ENCODE measurements at places on chromosomes 5 and 9.

DNA sequence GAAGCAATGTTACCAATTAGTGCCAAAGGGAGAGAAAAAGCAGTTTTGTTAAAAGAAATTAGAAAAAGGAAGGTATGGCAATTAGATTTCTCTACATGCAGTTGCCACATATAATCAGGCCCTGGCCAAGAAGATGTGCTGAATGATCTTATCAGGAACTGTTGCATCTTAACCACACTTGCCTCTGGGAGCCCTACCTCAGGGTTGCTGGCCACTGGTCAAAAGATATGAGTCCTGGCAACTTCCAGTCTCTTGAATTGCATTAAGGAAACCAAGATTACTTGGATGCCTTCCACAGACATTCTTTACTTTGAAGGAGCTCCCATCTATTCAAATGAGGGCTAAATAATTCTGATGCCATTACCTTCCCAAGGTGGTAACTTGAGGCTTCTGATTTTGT is 60.4 kb downstream of the TNC start:
- no peak for DNase-seq

DNA sequence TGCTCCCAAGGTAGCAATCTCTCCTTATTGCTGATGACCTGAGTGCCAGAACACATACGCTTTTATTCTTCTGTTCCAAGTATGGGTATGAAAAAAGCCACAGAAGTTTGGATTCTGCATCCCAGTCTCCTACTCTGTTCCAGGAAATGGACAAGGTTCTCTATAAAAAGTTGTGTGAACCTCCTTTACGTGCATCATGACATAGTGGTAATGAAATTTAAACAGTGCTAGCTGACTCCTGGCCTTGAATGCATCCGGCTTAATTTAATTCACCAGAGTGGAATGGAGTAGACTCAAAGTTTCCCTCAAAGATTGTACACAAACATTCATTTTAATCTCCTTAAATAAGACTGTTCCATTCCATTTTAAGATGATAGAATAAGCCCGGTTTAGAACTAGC is 68.9 kb downstream of the LURAP1L start:
- DNase-seq = no peak

- DNase-seq = no peak
Observed at GRCh38 chr5:17292434-17293015, 75.1 kb downstream of the BASP1 start.

DNA sequence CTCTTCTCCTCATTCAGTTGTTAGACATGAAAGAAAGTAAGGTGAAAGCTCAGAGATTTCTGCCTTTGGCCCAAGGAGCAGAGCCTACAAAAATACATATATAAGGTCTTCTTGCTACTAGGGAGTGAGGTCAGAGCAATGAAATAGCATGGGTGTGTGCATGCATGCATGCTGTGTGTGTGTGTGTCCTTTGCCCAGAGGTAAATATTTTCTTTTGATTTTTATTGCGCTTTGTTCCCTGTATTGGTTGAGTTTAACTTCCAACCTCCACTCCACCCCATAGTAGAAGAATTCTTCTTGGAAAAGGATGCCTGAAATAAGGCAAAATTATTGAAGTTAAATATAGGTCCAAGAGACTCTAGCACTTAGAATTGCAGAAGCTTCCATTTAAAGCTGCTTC is 248.0 kb upstream of the PTGER4 start:
- no peak for DNase-seq

- no peak for DNase-seq
Observed at GRCh38 chr5:119741691-119742090, 112.3 kb downstream of the FAM170A start.

DNA sequence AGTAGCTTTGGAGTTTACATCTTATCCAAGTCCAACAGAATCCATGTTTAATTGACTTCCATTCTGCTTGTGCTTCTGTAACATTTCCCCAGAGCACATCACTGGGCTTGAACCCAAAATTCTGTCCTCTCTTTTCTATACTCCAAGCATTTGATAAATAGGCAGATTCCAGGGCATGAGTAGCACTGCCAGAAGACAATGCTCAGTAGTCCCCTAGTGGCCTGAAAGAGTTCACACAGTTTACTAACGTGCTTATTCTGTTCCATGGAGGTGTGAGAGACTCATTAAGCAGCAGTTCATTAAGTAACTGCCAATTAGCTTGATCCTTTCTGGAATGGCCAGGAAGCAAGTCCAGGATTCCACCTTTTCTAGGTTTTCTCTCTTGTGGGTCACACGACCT is 9.4 kb upstream of the GABRA6 start:
- peak; percentile 6 for DNase-seq

GRCh38 chr9:127183814-127184582 is 61.6 kb upstream of the ANGPTL2 start:
- DNase-seq = no peak

- no peak for DNase-seq
Observed at GRCh38 chr9:73038613-73039012, 85.8 kb upstream of the ALDH1A1 start.

DNA sequence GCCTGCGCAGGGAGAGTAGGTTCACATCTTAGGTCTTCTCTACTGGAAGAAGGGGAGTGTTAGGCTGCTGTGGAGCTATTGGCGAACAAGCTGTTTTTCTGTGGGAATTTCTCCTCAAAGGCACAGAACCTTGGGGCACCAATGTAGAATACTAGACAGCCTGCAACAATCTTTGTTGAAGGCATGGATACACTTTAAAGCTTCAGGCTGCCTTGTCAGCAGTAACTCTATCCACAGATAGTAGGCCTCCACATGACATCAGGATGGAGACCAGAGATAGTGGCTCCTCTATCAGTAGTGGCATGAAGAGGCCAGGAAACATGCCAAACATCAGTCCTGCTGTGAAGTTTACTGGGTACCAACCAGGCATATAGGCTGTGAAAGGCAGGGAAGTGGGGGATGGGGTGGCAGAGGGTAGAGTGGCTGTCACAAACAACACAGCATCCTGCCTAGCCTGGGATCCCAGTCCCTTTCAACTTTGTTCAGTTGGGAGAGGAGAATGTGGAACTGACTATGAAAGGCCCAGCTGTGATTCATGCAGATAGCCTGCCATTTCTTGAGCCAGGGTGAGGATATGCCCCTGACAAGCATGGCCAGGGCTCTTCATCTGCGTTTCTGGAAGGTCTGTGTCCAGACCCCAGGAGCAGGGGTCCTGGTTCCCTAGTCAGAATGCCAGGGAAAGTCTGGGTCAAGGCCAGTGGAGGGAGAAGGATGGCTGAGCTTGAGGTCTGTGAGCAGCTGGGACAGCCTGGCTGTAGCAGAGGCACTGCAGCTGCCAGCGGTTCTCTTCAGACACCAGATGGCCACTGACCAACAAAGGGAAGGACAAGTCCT is 1.0 kb upstream of the HK3 start:
- DNase-seq = no peak

DNA sequence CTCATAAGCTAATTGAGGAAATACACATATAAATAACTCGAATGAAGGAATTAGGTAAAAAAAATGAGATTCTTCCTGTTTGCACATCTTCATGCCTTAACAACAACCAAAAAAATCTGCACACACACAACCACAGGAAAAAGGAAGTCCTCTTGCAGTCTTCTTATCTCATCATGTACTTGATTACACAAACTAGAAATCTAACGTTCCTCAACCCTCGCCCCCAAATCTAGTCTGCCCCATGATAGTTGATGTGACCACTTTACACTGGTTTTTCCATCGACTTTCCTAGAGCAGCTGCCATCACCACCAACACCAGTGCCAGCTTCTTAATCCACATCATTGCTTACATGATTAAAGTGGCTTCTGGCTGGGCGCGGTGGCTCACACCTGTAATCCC is 31.2 kb upstream of the RNU6ATAC start:
- DNase-seq = no peak

- DNase-seq = no peak
Observed at GRCh38 chr9:77744841-77745430, 96.8 kb upstream of the GNA14 start.

DNA sequence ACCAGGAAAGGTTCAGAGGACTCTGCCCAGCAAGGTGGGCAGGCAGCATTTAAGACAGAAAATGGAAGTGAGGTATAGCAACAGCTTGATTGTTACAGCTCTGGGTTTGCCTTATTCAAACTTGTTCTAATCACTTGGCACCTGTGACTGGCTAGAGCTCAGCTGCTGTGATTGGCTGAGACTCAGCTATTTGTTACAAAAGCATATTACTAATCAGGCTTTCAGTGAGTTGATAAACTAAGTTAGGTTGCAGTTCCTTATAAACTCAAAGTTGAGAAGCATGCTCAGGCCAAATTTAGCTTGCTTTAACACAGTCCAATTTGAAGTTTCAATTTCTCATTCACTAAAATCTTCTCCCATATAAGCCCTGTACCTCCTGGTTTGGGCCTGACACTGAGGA is 56.3 kb downstream of the GDA start:
- DNase-seq = no peak

DNA sequence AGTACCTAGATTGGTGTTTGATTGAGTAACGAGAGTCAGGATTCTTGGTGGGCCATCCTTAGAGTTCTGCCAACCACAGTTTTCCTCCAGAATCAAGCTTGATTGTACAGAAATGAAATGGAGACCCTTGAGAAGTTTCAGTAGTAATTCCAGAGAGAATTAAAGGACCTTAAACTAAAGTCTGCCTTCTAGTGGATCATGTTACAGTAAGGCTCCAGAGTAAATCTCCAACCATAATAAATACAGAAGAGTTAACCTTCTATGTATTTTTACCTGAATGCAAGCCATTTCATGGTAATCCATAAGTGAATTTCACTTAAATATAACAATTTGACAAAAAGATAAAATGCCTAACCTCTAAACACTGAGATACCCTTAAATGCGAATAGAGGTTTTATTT is 53.0 kb upstream of the CNTLN start:
- DNase-seq = no peak

DNA sequence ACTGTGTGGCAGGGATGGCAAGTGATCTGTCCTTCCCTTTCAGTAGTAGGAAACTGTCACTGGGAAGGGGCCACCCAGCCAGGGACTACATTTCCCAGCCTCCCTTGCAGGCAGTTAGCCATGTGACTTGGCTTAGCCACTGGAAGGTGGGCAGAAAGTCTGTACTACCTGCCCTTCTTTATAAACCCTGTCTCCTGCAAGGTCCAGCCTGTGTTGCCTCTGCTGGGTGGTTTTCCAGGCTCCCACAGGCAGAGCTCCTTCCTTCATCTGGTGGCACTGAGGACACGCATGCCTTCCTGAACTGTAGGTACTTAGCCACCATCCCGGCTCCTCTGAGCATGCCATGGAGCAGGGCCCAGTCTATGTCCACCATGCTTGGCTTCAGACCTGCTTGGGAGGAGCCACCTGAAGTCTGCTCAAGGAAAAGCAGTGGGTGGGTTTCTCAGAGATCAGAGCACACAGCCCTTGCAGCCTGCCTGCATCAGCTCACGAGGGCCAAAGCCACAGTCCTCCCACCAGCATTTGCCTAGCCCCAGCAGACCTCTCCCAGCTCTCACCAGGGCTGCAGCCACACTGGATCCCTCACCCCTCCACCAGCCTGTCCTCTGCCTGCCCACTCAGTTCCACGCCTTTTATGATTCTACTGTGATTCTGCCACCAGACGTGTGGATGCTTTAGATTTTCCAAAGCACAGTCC is 16.7 kb upstream of the SLC25A51 start:
- no peak for DNase-seq

- DNase-seq = no peak
Observed at GRCh38 chr9:3525096-3525835, 535 bp downstream of the RFX3 start.

- no peak for DNase-seq
Observed at GRCh38 chr9:111041902-111042301, 3.6 kb upstream of the LPAR1 start.

GRCh38 chr9:91259162-91259561 is 102.6 kb downstream of the AUH start:
- DNase-seq = no peak

DNA sequence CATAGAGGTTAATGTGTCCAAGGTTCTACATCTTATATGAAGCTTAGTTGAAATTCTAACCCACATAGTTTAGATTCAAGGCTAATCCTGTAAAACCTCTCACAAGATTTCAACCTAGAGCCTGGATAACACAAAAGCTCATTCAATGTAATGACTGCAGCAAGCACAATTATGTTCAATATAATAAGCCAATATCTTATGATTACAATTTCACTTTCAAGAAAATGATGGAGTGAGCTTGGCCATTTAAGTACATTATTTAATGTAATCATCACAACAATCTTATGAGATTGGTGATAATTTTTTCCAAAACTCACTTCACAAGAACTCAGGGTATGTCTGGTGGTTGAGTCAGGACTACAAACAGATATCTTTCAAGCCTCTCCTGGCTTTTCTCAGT is 1140.8 kb upstream of the WWC1 start:
- DNase-seq = no peak

DNA sequence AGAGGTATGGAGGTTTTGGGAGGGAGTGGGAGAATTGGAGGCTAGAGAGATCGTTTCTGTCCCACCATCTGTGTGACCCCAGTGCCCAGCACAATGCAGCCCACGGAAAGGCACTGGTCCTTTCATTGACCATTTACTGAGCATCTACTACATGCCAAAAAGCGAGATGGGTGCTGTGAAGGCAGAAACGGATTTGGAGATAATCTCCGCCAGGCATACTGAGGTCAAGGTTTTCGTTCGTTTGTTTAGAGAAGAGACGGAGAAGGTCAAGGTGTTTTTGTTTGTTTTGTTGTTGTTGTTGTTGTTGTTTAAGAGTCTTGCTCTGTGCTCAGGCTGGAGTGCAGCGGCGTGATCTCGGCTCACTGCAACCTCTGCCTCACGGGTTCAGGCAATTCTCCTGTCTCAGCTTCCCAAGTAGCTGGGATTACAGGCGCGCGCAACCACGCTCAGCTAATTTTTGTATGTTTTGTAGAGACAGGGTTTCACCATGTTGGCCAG is 593 bp upstream of the ZBTB43 start:
- DNase-seq = no peak

- DNase-seq = no peak
Observed at GRCh38 chr5:74969726-74970125, 82.6 kb downstream of the GCNT4 start.
